ENCODE measurements at places on chromosomes 1 and 21.

- peak overlapping the region; percentile 26 for H3K4me3 ChIP-seq
- H3K4me1 ChIP-seq, result peaks cover 11% of the 10 kb centered on the region
- H3K27ac ChIP-seq, result peak overlapping the region; percentile 42
- H3K27me3 ChIP-seq, result no peaks in the 10 kb centered on the region
- no peaks in the 10 kb centered on the region for H3K36me3 ChIP-seq
These were observed 23.3 kb upstream of the CD55 start for GRCh38 chr1:207298186-207298585.

DNA sequence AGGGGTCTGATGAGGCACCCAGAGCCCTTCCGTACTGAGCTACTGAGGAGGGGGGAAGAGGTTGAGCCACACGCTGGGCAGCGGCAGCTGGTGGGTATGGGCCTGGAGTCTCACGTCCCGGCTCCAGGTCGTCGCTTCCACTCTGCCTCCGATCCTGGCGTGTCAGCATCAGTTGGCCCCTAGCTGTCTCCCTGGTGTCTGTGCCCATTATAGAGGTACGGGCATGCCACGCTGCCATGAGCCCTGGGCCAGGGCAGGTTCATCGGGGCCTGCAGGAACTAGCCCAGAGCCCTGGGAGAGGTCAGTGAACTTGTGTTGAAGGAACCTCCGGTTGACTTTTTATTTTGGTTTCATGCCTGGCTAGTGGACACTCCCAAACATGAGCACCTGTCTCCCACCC is 18.2 kb downstream of the COQ8A start:
- no peak overlapping the region for H3K27ac ChIP-seq
- no peak overlapping the region for H3K4me3 ChIP-seq
- peak; percentile 32 for DNase-seq
- H3K4me1 ChIP-seq, result no peaks in the 10 kb centered on the region
- H3K36me3 ChIP-seq, result peaks cover 12% of the 10 kb centered on the region

DNA sequence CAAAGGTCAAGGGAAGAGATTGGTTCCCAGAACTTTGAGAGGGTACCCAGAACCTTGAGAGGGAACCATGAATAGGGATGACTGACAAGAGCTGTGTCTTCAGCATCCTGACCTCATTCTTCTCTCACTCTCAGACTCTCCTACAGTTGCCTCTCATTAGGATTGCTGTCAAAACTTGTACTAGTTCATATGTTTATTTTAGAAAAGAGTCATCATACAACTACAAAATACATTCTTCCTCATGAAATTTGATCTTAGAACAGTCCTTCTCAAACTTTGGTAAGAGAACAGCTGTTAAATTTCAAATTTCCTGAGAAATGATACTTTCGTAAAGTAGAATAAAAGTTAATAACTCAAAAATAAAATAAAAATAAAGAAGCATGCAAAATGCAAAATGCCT is 161.4 kb upstream of the ZRANB2 start:
- no peak for DNase-seq
- no peaks in the 10 kb centered on the region for H3K4me1 ChIP-seq
- H3K36me3 ChIP-seq, result no peaks in the 10 kb centered on the region
- no peak overlapping the region for H3K27ac ChIP-seq
- H3K27me3 ChIP-seq, result no peaks in the 10 kb centered on the region
- no peak overlapping the region for H3K4me3 ChIP-seq

DNA sequence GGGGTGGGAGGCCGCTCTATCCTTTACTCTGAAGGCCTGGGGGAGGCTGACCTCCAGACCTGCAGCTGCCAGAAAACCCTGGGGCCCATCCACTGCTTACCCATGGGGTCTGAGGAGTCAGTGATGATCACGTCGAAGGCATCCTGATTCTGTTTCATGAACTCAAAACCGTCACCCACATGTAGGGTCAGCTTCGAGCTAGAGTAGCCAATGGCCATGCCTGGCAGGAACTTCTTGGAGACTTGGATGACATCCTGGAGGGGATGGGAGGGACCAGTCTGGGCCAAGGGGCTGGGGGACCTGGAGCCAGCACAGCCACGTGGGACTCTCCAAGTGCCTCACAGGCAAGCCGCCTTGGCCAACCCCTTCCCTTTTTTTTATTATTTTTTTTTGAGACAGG is 3.3 kb downstream of the SRM start:
- H3K4me3 ChIP-seq, result no peak overlapping the region
- H3K27me3 ChIP-seq, result no peaks in the 10 kb centered on the region
- peaks cover 29% of the 10 kb centered on the region for H3K4me1 ChIP-seq
- no peak for DNase-seq
- H3K27ac ChIP-seq, result no peak overlapping the region

- no peak for DNase-seq
- peak within 1 kb of the TSS; percentile 84 for H3K27ac ChIP-seq
- H3K27me3 ChIP-seq, result peaks cover 66% of the 10 kb centered on the region
- H3K4me3 ChIP-seq, result peak within 1 kb of the TSS; percentile 59
These were observed at the start of gene PRRX1 for GRCh38 chr1:170664093-170664827. Gene PRRX1, plus strand, starts transcription at chr1:170664131. Its CDS starts 88 bp downstream, at chr1:170664219.

DNA sequence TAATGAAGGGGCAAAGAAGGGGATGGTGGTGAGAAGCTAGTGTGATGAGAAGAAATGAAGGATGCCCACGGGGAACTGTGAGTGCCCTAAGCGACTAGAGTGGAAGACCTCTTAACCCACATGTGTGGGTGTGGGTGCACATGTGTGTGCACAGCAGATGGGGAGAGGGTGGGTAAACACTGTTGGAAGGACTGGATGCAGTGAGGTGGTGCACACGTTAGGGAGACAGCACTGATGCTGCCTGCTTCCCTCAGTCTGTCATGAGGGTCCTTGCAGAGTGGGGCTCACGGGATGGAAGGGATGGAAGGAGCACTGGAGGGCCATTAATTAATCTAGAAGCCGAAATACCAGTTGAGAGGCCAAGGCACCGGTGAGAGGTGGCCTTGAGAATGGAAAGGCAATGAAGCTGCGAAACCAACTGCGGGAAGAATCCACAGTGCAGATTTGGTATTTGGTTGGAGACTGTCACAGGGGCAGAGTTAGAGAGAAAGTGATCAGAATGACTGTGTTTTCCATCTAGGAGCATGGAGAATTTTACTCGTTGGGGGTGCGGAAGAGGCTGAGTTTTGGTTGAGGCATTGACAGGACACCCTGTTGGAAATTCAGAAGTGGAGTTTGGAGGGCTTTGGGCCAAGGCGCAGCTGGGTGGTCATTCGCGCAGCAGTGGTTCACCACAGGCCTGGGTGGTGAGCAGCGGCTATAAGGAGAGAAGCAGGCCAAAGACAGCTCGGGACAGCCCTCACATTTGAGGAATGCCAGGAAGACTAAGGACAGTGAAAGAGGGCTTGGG is 15.8 kb downstream of the RCSD1 start:
- H3K27ac ChIP-seq, result no peak overlapping the region
- peaks cover 12% of the 10 kb centered on the region for H3K4me1 ChIP-seq
- no peaks in the 10 kb centered on the region for H3K27me3 ChIP-seq
- H3K36me3 ChIP-seq, result no peaks in the 10 kb centered on the region
- peak; percentile 24 for DNase-seq

DNA sequence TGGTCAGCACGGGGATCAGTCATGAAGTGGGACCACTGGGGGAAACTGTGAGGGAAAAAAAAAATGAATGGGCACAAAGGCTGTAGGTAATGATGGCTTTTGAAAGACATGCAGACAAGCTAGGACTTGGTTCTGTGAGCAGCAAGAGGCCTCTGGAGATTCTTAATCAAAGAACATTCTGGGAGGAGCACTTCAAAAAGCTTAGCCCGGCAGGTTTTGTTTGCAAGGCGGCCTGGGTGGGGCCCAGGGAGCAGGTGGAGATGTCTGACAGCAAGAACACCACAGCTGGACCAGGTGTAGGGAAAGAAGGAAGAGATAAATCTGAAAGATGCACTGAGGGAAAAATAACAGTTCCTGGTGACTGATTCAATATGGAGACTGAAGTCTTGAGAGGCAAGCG is 6.0 kb downstream of the TEX35 start:
- no peak for DNase-seq
- no peak overlapping the region for H3K4me3 ChIP-seq
- no peaks in the 10 kb centered on the region for H3K27me3 ChIP-seq
- no peaks in the 10 kb centered on the region for H3K36me3 ChIP-seq

GRCh38 chr1:114803001-114803400 is 22.5 kb upstream of the SIKE1 start:
- H3K27ac ChIP-seq, result no peak overlapping the region
- H3K36me3 ChIP-seq, result no peaks in the 10 kb centered on the region
- no peak overlapping the region for H3K4me3 ChIP-seq
- no peak for DNase-seq
- H3K27me3 ChIP-seq, result peaks cover 5% of the 10 kb centered on the region

GRCh38 chr1:226553924-226554282 is 5.3 kb downstream of the STUM start:
- no peak overlapping the region for H3K4me3 ChIP-seq
- peaks cover 19% of the 10 kb centered on the region for H3K27me3 ChIP-seq
- no peak for DNase-seq
- no peak overlapping the region for H3K27ac ChIP-seq
- peaks cover 17% of the 10 kb centered on the region for H3K4me1 ChIP-seq

GRCh38 chr1:16082283-16083038 is 9.0 kb upstream of the FAM131C start:
- H3K27ac ChIP-seq, result no peak overlapping the region
- H3K27me3 ChIP-seq, result no peaks in the 10 kb centered on the region
- no peak overlapping the region for H3K4me3 ChIP-seq
- no peak for DNase-seq
- no peaks in the 10 kb centered on the region for H3K36me3 ChIP-seq
- H3K4me1 ChIP-seq, result peaks cover 28% of the 10 kb centered on the region

DNA sequence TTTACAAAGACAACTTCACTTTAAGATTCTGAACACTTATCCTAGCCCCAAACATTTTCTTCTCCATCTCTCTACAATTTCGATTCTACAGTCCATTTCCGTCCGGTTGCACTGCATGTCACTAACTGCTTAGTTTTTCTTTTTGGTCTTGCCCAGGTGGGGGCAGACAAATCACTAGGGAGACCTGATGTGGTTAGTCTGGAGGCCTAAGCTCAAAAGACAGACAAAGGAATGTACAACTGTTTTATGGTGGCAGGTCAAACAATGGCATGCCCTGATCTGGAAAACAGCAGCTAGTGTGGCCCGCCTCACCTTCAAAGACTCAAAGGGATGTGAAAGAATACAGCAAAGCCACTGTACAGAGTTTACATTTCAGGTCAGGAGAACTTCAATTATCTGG is 3.8 kb downstream of the ETV3 start:
- no peak for DNase-seq
- no peak overlapping the region for H3K27ac ChIP-seq
- H3K27me3 ChIP-seq, result no peaks in the 10 kb centered on the region

DNA sequence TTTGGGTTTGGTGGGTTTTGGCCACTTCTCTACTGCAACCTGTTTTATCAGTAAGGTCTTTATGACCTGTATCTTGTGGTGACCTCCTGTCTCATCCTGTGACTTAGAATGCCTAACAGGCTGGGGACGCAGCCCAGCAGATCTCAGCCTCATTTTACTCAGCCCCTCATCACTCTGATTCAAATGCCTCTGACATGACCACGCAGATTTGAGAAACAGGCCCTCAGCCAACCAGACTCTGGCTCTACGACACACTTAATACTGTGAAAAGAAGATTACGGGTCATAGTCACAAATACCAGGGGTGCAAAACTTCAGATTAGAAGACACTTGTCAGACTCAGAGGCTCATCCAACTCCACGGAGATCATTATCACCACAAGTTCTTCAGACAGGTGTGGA is 28.3 kb upstream of the KIF26B start:
- H3K4me1 ChIP-seq, result no peaks in the 10 kb centered on the region
- DNase-seq, result no peak
- no peak overlapping the region for H3K4me3 ChIP-seq
- H3K36me3 ChIP-seq, result no peaks in the 10 kb centered on the region
- H3K27ac ChIP-seq, result no peak overlapping the region

GRCh38 chr1:30465096-30465495 is 258.3 kb downstream of the MATN1 start:
- no peaks in the 10 kb centered on the region for H3K4me1 ChIP-seq
- H3K27ac ChIP-seq, result no peak overlapping the region
- H3K4me3 ChIP-seq, result no peak overlapping the region

- no peak overlapping the region for H3K4me3 ChIP-seq
- H3K4me1 ChIP-seq, result no peaks in the 10 kb centered on the region
- no peaks in the 10 kb centered on the region for H3K27me3 ChIP-seq
These were observed 12.0 kb upstream of the HNRNPU start for GRCh38 chr1:244876228-244876910.

GRCh38 chr1:36232212-36233095 is 8.2 kb downstream of the THRAP3 start:
- no peak for DNase-seq
- no peak overlapping the region for H3K27ac ChIP-seq
- no peak overlapping the region for H3K4me3 ChIP-seq

DNA sequence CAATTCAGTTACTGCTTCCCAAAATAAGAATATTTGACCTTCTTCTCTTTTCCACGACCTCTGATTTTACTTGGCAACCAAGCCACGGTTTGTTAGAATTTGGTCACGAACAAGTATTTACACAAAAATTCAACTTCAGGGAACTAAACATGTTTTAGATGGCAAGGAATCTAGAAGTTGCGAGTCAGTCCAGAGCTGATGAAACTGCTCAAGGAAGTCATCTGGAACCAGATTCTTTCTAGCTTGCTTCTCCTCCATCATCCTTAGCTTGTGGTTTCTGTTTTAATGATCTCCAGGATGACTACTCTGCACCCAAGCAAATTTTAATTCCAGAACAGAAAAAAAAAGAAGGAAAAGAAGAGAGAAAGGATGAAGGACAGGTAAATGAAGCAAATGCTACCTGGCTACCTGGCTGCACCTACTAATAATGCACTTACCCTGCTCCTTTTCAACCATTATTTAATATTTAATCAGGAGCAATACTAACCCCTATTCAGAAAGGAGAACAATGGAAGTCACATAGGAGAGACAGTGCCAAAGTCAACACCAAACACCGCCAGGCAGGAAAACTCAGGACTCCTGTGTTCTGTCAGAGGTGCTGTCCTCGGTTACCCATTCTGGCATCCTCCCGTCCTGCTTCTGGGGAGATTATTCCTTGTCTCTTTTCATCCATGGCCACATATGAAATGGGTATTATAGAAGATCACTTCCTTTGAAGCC is 54.2 kb upstream of the RGS7 start:
- no peak overlapping the region for H3K4me3 ChIP-seq
- no peak overlapping the region for H3K27ac ChIP-seq
- no peaks in the 10 kb centered on the region for H3K4me1 ChIP-seq
- H3K36me3 ChIP-seq, result no peaks in the 10 kb centered on the region
- DNase-seq, result no peak

DNA sequence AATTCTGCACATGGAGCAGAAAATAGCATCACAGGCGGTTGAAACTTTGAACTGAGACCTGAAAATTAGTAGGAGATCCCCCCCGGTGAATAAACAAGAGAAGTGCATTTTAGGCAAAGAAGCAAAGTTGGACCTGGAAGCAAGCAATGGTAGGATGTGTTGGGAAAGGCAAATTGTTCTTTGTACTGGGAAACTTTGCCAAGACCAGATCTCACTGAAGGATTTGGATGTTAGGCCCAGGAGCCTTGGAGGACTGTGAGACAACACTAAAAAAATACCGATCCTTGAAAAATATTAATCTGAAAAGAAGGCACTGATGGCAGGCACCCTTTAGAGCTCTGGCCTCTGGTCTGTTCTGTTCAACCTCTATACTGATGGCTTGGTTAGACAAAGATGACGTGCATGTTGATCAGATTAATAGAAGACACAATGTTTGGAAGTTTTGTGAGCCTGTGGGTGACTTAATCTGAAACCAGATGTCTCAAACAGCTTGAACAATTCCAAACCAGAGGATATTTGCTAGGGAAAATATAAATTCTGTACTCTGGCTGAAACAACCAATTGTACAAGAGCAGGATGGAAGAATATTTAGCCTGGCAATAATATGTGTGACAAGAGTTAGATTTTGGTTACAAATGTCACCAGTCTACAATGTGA is 108.4 kb downstream of the ROR1 start:
- no peak overlapping the region for H3K27ac ChIP-seq
- no peak for DNase-seq
- no peak overlapping the region for H3K4me3 ChIP-seq
- no peaks in the 10 kb centered on the region for H3K36me3 ChIP-seq
- H3K27me3 ChIP-seq, result no peaks in the 10 kb centered on the region
